ENCODE measurements at places on chromosomes 1 and 21.

DNA sequence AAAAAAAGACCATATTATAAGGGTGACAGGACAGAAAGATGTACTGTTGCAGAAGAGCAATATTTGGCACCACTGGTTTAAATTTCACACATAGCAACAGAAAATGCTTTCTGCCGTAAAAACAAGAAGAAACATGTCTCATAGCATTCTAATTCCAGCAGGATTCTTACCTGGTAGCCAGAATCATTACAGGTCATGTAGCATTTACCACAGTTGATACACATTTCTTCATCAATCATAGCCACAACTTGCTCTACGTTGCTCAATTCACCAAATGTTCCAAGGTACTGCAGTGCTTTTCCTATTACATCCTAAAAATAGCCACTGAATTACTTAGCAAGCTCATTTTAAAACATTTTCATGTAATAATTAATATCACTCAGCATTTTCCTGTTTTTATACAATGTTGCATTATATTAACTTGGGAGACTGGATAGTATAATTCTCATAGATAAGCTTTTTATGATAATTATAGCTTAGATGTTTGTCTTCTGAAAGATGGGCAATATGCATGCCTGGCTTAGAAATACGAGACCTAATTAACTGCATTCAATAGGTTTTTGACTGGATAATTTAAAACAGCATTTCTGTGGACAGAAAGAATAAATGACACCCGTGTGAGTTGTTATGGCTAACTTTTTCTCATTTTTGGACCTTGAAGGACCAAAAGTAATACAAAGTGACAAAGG, 360.7 kb downstream of the PTBP2 start:
- DNase-seq: no peak

DNA sequence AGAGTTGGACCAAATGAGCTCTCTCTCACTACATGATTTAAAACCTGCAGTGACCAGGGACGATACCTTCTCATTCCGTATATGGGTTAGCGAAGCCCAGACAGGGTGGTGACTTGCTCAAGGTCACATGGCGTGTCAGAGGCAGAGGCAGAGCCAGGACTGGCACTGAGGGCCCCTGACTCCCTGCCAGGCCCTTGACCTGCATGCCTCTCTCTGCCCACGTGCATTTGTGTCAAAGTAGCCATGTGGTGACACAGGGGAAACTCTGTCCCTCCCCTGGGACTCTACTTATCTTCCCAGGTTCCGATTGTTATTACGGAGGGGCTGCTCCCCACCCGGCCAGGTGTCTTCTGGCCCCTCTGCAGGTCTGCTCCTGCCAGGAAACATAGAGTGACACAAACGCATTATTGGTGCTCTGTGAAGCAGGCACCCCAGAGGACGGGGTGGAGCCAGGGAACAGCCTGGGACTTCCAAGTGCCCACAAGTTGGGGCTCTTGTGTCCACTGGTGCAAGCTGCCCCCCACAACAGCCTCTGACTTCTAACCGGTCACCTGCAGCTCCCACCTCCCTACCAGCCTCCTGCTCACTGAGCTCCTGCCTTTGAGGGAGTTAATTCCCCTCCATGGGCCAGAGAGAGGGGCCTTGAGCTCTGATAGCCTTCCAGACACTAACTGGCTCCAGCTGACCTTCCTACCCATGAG, 7.3 kb upstream of the TINAGL1 start:
- no peak for DNase-seq

DNA sequence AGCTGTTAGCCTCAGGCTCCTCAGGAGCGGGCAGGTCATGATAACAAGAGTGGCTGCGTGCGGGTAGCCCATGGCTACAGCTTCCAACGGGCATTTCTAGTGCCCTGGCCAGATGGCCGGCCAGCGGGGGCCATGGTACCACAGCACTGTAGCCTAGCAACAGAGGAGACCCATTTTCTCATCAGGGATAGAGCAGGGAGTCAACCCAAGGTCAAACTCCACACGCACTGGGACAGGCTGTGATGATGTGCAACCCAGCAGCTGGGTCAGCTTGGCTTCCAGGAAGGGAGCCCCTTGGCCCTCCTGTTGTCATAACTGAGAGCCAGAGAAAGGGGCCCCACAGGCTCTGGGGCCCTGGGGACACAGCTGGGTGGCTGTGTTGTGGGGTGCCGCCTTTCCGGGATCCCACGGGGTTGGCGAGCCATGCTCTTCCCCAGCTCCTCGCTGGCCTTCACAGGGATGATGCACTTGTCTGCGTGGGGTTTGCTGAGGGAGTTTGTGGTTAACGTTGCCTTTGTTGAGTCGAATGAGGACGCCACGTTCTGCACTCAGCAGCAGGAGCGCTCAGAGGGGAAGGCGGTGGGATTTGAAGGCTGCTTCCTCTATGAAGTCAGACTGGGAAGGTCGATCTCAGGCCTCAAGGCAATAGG, 46.3 kb downstream of the COL18A1 start:
- peak; percentile 23 for DNase-seq

DNA sequence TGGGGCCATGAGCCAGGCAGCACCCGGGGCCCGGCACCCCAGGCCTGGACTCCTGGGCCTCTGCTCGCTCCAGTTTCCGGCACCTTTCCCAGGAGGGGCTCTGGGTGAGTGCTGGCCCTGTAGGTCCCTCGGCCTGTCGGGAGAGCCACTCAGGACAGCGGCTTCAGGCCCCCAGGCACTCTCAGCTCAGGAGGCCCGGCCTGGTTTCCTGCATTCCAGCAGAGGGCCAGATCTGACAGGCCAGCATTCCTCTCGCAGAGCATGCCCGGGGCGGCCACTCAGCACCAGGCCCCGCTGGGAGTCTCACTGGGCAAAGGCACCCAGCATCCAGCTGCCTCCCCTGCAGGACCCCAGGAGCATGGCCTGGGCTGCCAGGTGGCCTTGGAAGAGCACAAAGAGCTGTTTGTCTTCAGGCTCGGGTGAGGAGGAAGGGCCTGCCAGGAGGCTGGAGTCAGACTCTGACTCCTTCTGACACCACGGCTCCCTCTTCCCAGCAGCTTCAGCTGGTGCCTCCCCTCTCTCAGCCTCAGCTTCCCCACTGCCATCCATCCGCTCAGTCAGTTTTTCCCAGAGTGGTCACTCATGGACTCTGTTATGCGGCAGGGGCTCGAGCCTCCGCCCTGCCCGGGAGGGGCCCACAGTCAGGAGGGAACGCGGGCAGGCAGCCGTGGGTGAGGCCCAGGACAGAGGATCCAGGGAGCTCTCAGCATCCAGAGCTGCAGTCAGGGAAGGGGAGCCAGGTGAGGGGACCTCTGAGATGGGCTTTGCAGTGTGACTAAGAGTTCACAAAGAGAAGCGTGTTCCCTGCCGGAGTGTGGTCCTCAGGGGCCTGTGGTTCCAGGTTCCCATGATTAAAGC, 51.7 kb downstream of the WNT9A start:
- DNase-seq: no peak

DNA sequence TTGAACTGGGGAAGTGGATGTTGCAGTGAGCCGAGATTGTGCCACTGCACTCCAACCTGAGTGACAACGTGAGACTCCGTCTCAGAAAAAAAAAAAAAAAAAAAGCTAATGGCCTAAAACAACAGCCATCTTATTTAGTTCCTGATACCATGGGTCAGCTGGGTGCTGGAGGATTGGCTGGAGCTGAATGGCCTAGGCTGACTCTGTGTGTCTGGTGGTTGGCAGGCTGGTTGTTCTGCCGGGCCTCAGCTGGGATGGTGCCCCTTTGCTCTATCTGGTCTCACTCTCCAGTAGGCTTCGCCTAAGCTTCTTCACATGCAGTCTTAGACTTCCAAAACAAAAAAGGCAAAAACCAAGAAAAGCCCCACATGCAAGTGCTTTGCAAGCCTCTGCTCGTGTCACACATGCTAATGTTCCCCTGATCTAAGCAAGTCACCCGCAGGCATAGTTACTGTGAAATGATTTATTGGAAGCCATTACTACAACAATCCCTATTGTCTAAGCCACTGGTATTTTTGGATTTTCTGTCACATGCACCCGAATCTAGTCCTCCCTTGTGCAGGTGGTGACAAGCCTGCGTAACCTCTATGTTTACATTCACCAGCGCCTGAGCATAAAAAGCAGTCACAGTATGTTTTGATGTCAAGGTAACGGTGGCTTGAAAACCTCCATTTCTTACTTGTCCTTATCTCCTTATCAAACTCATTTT, 39.6 kb upstream of the KANK4 start:
- DNase-seq: no peak

DNA sequence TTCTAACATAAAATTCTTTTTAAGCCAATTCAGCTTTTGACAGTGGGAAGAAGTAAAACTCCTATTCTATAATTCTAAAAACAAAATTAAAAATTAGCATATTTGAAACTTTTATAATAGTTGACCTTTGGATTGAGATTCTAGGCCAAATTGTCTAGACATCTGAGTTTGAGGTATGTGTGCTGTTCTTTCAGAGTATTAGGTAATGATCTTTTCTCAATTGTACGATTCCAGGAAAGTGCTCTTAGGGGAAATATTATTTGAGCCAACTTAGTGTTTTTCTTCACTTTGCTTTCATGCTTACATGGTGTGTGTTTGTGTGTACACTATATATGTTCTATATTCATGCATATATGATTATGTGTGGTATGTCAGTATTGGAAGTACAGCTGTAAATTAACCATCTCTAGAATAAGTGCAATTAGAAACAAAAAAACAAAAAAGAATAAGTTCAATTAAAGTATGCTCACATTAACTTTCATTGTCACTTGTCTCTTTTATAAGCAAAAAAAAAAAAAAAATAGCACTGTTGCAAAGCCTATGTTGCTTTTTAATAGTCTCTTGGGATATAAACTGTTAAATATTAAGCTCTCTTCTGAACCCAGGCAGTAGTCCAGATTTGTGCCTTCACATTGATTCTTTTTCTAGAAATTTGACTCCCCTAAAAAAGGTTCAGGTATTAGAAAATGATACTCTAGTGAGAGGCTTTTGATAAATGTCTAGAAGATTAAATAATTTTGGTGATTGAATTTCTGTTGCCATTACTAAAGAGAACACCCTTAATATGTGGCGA, 132.2 kb downstream of the ATP5PO start:
- DNase-seq: no peak

DNA sequence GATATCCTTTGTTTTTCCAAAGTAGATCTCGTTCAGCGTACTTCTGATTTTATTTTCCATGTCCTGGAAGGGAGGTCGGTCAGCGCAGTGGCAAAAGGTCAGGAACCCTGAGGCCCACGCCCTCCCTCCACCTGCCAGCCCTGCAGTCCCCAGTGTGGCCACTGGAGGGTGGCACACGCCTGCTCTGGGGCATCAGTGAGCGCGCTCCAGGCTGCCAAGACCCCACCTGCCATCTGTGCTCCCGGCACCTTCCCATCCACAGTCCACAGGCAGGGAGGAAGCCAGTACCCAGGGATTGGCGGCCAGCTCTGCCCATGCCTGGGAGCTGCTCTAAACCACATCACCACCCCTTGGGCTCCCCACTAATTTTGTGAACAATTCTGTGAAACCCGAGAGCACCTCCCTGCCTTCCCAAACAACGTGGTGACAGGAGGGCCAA, 32.3 kb downstream of the SLC66A1 start:
- DNase-seq: no peak

DNA sequence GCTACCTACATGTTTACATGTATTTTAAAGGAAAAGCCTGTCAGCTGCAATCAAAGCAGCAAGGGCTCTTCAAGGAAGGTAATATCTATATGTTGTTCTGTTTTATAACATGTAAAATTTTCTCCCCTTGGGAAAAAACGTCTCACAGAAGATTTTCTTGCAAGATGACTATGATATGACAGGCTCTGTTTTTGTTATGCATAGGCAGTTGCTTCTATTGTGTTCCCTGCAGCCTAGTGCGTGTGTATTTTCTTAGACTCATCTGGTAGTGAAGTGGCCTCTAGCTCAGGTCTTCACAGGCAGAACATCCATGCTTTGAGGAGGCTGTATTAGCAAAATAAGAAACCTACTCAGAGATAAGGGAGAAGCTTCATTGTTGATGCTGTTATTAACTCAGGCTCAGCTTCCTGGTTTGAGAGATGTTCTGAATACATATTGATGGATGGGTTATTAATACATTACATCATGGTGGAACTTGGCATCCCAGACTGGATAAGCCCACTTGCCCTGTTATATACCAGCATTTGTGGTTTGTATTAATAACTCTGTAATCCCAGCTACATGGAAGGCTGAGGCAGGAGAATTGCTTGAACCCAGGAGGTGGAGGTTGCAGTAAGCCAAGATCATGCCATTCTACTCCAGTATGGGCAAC, 35.8 kb downstream of the LAMC1 start:
- no peak for DNase-seq

DNA sequence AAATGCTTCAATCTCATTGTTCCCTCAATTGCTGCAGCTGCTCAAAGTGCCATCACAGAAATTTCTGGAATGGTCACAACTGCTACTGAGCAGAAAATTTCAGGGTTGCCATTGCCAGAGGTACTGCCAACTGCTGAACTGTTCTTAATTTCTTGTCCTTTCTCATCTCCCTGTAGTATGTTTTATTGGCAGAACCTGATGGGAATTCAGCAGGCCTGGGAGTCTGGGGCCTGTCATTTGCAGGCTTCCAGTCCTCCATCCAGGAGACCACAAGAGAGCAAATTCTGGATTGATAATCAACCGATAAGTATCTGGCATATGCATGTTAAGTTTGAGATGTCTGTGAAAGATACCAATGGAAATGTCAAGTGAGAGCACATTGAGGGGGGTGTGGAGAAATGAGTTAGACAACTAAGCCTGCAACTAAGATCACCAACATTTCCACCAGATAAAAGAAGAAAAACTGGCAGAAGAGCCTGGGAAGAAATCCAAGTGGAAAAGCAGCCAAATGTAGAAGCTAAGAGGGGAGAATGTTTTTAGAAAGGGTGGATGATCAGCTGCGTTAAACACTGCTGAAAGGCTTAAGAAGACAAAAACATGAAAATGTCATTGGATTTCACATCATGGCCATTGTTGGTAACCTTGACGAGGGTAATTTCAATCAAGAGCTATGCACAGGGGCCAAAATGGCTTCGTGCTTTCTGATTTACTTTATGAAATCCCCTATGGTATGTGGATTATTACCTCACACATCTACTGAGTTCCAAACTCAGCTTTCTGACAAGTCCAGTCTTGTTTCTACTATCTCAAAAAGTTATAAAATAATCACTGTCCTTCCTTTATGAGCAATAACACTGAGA, 648.1 kb downstream of the PLPP3 start:
- DNase-seq: no peak

DNA sequence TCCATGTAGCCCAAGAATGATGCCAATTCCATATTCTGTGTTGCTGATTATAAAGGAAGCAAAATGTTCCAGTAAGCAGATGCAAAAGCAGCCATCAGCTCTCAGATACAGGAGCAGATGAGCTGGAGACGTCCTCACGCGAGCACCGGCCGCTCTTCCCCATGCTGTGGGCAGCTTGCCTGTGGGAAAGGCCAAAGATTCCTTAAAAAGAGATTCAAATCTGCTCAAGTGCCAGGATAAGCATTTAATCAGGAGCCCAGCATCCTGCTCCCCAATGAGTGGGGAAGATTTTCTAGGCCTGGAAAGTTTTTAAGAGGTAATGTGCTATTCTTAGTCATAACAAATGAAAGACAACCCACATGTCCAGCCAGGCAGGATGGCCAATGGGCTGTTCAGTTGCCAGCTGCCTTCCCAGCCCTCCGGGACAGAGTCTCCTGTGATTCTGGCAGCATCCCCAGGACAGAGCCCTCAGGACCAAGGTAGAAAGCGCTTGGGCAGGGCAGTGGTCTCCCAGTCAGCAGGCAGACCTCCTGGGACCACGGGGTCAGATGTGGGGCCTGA, 108.2 kb upstream of the TMPRSS2 start:
- no peak for DNase-seq

- no peak for DNase-seq
Measured at GRCh38 chr1:72431810-72432209, 149.5 kb upstream of the NEGR1 start.

GRCh38 chr1:57278558-57278957, 145.3 kb downstream of the DAB1 start:
- DNase-seq: no peak
